ENCODE measurements at places on chromosomes 5 and 9. TPM values are rescaled to one million over a fixed set of nuclear protein-coding genes. Genes with fewer than 3 reads are reported as not detected.

The RNF224 gene
- under 0.01 TPM for total RNA-seq

The TMC1 gene
- 0.33 TPM for total RNA-seq

The TLN1 gene
- total RNA-seq = 296 TPM

The SLC36A3 gene
- total RNA-seq = not detected

The EGFLAM gene
- total RNA-seq = under 0.01 TPM

The IL13 gene
- not detected for total RNA-seq

The MYO10 gene
- total RNA-seq = 133 TPM
